ENCODE measurements at places on chromosomes 2 and 18. TPM values are rescaled to one million over a fixed set of nuclear protein-coding genes. Genes with fewer than 3 reads are reported as not detected.

DOK6 gene
- 13.9 TPM for total RNA-seq

KYNU gene
- 0.24 TPM for total RNA-seq

PROC gene
- total RNA-seq = not detected

GAREM2 gene
- 1.2 TPM for total RNA-seq

LIMS3 gene
- total RNA-seq = 1.2 TPM

TMX3 gene
- 24.8 TPM for total RNA-seq

TMEM247 gene
- not detected for total RNA-seq

GPN1 gene
- 24.1 TPM for total RNA-seq

IGFBP2 gene
- total RNA-seq = 451 TPM

DNA sequence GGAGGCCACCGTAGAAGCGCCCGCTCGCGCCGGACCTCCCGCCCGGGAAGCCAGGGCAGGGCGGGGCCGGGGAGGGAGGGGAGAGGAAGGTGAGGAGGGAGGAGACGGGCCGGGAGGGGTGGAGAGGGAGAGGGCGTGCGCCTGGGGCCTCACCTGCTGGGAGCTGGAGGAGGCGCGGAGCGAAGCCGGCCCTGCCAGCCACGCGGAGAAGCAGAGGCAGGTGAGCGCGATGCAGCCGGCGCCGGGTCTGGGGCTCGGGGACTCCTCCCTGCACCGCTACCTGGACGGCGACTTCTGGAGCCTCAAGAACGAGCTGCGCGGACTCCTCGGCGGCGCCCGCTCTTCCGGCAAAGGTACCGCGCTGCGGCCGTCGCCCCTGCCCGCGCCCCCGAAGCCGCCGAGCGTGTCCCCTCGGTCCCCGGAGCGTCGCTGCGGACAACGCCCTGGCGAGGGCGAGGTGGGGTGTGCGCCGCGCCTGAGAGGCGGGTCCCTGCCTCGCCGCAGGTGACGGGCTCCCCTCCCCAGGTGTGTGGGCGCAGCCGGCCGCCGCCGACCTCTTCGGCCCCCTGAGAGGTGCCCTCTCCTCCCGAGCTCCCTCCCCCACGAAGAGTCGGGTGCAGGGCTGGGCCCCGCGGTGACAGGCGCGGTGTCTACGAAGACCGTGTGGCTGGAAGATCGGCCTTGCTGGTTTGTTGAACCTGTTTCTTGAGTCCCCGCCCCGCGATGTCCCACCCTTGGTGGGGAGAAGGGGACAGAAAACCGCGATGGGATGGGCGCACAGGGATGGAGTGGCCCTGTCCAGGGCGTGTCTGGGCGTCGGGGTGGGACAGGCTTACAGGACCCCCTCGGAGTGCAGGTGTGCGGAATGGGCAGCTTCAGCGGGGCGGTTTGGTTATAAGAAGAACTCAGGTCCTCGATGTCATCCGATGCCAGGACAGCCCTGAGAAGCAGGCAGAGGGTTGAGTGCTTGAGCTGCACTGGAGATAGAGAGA lies at the start of gene ACOXL:
TSS of gene ACOXL (plus strand) at position 152 of the 992 bp plus-strand sequence. CDS start 35,817 bp downstream, outside the sequence.
- no peak for DNase-seq
- H3K4me1 ChIP-seq = peaks cover 4% of the 10 kb centered on the region
- no peak within 1 kb of the TSS for H3K27ac ChIP-seq
- H3K4me3 ChIP-seq = peak within 1 kb of the TSS; percentile 52
- H3K36me3 ChIP-seq = no peaks in the 10 kb centered on the region
- peaks cover 56% of the 10 kb centered on the region for H3K27me3 ChIP-seq

DNA sequence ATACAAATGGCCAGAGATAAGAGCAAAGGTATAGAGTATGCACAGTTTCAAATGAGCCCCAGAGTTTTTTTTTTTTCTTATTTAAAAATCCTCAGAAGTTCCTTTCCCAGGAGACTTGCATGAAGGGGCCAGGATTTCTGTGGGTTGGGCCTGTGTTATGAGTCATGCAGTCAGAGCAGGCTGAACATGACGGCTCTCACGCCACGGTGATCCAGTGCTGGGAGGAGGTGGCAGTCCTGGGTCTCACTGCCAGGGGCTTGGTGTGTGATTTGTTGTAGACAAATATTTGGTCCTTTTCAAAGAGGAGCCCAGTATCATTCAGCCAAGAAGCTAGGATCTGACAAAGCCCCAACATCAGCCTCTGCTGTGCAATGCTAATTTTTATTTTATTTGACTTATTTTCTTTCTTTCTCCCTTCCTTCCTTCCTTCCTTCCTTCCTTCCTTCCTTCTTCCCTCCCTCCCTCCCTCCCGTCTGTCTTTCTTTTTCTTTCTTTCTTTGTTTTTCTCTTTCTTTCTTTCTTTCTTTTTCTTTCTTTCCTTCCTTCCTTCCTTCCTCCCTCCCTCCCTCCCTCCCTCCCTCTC lies 10.4 kb upstream of the KCNE4 start:
- no peak overlapping the region for H3K4me3 ChIP-seq
- DNase-seq = no peak
- no peaks in the 10 kb centered on the region for H3K27me3 ChIP-seq
- no peaks in the 10 kb centered on the region for H3K36me3 ChIP-seq

GRCh38 chr2:36359067-36359466 lies 3.5 kb downstream of the CRIM1 start:
- no peaks in the 10 kb centered on the region for H3K4me1 ChIP-seq
- peaks cover 56% of the 10 kb centered on the region for H3K27me3 ChIP-seq
- no peak overlapping the region for H3K27ac ChIP-seq
- H3K4me3 ChIP-seq = no peak overlapping the region
- H3K36me3 ChIP-seq = no peaks in the 10 kb centered on the region

- DNase-seq = peak; percentile 19
- no peak overlapping the region for H3K4me3 ChIP-seq
- no peaks in the 10 kb centered on the region for H3K36me3 ChIP-seq
- H3K4me1 ChIP-seq = peaks cover 5% of the 10 kb centered on the region
- H3K27me3 ChIP-seq = no peaks in the 10 kb centered on the region
Observed at GRCh38 chr2:224222291-224222690, 179.6 kb downstream of the FAM124B start.

DNA sequence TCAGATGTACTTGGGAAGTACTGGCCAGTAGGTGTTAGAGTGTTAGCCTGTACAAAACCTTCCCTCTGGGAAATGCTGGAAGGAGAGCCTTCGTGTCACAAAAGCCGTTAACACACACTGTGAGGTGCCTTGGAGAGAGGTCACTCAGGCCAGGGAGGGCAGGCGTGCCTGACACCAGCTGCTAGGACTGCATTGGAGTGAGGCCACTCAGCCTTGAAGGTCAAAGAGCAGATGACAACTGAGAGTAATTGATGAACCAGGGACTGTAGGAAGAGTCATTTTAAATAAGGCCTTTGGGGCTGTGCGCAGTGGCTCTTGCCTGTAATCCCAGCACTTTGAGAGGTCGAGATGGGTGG lies 45.4 kb downstream of the ASAP2 start:
- no peak overlapping the region for H3K27ac ChIP-seq
- no peak overlapping the region for H3K4me3 ChIP-seq
- H3K4me1 ChIP-seq = peaks cover 39% of the 10 kb centered on the region
- H3K27me3 ChIP-seq = no peaks in the 10 kb centered on the region

GRCh38 chr18:51724790-51725721 lies 527.6 kb upstream of the MEX3C start:
- H3K36me3 ChIP-seq = no peaks in the 10 kb centered on the region
- H3K4me3 ChIP-seq = no peak overlapping the region
- peak; percentile 17 for DNase-seq
- H3K4me1 ChIP-seq = no peaks in the 10 kb centered on the region
- H3K27ac ChIP-seq = no peak overlapping the region
- H3K27me3 ChIP-seq = no peaks in the 10 kb centered on the region

DNA sequence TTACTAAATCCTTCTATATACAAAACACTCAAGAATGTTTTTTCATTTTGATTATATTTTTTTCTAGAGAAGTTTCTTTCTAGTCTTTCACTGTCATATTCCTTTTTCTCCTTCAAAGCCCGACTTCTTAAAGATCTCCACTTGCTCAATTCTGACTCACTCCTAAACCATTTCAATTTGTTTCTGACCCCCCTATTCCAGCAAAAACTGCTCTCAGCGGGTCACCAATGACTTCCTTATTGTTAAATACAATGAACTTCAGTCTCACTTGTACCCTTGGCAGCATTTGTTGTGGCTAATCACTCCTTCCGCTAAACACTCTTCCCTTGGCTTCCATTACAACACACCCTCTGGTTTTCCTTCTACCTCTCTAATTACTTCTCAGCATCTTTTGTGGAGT lies 111.1 kb upstream of the RBBP8 start:
- no peaks in the 10 kb centered on the region for H3K4me1 ChIP-seq
- H3K27ac ChIP-seq = no peak overlapping the region
- DNase-seq = peak; percentile 83
- no peaks in the 10 kb centered on the region for H3K36me3 ChIP-seq
- H3K4me3 ChIP-seq = no peak overlapping the region
- H3K27me3 ChIP-seq = no peaks in the 10 kb centered on the region

GRCh38 chr2:102848366-102848839 lies 86.6 kb downstream of the TMEM182 start:
- H3K4me3 ChIP-seq = peak overlapping the region; percentile 9
- H3K27me3 ChIP-seq = no peaks in the 10 kb centered on the region
- H3K4me1 ChIP-seq = no peaks in the 10 kb centered on the region
- no peak overlapping the region for H3K27ac ChIP-seq

GRCh38 chr18:41972067-41972925 lies 17.3 kb downstream of the PIK3C3 start:
- no peaks in the 10 kb centered on the region for H3K27me3 ChIP-seq
- H3K4me3 ChIP-seq = no peak overlapping the region
- peaks cover 19% of the 10 kb centered on the region for H3K36me3 ChIP-seq
- H3K27ac ChIP-seq = no peak overlapping the region

Data from cardiac muscle cell (in vitro differentiated cells and primary cell).